KBM-7 (cell line): ENCODE measurements at places on chromosomes 3 and 15.

- DNase-seq: no peak
Observed at GRCh38 chr3:10279384-10280176, 13.2 kb downstream of the GHRL start.

- DNase-seq: no peak
Observed at GRCh38 chr3:128491941-128492670, 895 bp downstream of the GATA2 start.

DNA sequence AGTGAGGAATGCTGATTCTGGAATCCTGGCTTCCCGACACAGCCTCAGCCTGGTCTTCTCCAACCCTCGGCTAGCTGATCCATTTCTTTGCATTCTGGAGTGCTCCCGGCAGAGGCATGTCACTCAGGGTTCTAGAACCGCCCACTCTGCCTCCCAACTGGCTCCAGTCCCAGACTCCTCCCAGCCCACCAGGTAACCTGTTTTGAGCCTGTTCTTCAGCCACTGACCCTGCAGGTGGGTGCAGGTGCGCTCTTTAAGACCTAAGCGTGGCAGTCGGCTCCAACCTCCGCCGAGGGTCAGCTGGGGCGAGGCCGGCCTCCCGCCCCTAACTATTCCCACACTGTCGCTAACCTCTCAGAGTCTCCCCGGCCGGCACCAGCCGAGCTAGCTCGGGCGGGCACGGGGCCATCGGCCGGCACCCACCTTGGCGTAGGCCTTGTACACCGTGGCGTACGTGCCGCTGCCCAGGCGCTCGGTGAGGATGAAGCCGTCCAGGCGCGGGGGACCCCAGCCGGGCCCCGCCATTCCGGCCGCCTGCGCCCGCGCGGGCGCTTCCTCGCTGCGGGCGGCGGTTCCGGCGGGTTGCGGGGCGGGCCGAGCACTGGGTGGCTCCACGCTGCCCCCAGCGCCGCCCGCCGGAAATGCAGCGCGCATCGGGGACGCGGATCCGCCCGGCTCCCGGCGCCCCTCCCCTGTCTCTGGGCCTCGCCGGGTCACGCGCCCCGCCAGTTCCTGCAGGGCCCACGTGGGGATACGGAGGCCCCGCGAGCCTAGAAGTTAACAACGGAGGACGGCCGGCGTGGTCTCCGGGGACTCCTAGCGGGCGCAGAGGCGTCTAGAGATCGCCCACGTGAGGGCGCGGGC is at the start of gene ULK3:
Gene ULK3, minus strand, starts transcription at position 576 of the 864 bp plus-strand sequence. Its CDS starts 51 bp downstream, at position 525.
- peak; percentile 98 for DNase-seq

GRCh38 chr3:124565013-124565412 is 165.2 kb upstream of the UMPS start:
- peak; percentile 62 for DNase-seq

DNA sequence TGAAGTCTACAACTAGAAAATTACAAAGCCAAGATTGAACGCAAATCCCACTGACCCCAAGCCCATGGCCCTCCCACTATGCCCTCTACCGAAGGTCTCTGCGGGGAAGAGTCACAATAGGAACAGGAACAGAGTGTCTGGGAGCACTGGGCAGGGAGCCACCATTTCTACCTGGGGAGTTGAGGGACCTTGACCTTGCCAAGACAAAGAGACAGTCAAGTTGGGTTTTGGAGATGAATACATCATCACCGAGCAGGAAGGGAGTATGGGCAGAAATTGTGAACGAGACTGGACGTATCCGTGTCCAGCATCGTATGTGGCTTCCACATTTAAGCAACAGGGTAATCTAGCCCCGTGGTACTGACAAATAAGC is 30.8 kb upstream of the BFSP2 start:
- no peak for DNase-seq

DNA sequence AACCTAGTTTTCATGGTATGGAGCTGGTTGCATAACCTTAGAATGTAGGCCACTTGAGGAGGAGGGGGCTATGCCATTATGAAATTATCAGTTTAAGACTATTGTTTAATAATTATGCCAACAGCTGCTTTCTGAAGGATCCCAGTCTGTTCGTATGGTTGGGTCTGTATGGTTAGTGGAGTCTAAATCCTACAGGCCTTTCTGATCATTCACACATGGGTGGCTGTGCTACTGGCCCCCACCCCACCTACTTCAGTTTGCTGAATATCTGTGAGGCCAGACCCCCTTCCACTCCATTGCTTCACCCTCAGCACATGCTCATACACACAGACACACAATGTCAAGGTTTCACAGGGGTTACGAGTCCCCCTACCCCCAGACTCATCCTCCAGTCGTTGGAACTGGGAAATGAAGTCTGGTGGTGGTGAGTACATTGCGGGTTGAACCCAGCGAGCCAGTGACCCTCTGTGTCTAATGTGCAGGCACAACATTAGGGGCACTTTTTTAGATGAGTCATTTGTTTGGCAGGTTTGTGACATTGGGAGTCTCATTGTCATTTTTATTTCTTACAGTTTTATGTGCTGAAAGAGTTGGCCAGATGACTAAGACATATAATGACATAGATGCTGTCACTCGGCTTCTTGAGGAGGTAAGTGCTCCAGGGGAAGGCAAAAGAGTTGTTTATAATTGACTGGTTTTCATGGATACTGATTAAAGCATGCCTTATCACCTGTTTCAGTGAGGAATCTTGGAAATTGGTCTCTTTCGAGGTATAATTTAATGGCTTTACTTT is 85.3 kb downstream of the TRAK1 start:
- DNase-seq: no peak

GRCh38 chr3:2454865-2455264 is 356.2 kb downstream of the CNTN4 start:
- no peak for DNase-seq

DNA sequence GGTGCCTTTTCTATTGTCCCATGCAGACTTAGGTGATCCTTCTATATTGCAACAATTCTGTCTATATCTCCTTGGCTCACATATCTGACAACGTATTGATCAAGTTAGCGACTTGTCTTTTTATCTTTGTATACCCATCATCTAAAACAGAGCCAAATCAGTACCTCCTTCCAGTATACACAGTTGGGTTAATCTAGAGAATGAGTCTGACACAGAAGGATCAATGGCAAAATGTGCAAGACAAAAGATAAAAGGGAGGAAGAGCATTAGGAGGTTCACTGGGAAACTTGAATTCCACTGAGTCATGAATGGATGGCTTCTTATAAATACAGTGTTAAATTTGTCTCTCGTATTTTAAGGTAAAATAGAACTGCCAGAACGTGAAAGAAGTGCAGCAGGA is 6.0 kb downstream of the AADAC start:
- no peak for DNase-seq

GRCh38 chr15:48411971-48412591 is 80.9 kb downstream of the DUT start:
- no peak for DNase-seq

- no peak for DNase-seq
Observed at GRCh38 chr3:180116658-180117057, 79.9 kb upstream of the PEX5L start.
